ENCODE measurements at places on chromosomes 4 and X.

DNA sequence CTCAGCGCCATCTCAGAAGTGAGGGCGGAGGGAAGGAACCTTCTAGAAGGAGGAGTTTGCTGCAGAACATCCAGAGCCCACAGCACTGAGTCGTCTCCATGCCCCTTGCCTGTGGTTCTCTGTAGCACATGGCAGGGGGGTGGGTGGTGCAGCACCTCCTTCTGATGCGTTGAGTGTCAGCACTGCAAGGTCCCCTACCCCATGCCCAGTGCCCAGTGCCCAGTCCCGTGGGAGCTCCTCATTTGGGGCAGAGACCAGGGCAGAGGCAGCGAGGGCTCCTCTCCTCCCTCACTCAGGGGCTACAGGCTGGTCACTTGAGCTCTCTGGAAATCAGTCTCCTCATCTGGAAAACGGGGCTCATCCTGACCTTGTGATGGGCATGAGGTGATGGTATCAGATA is 78.1 kb downstream of the HTRA3 start:
- DNase-seq: no peak

DNA sequence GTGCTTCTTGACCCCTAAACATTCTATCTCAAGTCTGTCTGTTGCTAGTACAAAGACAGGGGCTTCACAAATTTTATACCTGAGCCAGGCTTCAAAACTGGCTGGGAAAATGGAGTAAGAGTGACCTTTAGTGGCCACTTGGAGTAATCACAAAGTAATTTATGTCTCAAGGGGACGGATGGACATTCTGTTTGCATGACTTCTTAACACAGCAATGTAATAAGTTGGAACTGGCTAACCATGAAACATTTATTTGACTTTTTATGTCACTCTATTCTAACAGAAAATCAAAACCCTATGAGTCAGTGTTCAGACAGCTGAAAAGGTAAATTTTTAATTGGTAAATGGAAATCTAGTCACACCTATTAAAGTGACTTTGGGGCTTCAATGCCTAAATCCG is 600.6 kb downstream of the ANKRD50 start:
- peak; percentile 21 for DNase-seq

DNA sequence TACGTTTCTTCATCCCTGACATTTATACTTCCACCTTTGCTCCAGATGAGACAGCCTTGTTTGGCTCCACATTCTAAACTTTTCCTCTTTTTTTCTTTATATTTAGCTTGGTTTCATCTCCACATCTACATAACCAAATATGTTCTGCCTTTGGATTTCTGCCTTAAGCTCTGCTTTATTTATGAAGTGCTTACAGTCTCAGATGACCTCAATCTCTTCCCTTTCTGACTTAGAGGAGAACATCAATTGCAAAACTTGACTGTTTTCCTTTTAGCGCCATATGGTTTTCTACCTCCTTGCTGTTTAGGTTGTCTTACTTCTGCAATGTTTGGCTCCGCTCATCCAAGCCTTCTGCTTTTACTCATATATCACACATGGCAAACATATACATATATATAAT is 7.5 kb downstream of the ASB5 start:
- no peak for DNase-seq

DNA sequence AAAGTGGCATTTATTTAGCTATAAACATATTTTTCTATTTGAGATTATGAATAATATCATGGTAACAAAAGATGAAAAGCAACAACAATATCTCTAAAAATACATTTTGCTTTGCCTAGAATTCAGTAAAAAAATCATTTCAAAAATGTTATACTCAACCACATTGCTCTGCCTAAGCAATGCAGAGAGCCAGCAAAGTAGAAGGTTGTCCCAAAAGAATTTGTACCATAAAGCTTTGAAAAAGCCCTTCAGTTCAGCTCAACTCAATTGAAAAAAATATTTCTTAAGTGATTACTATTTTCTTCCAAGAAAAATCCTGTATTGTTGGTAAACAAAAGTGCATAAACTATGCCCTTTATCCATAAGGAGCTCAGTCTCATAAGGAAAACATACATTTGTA is 301.2 kb upstream of the ARSJ start:
- no peak for DNase-seq

- no peak for DNase-seq
These were observed 24.4 kb downstream of the TNIP3 start for GRCh38 chr4:121139533-121140222.

DNA sequence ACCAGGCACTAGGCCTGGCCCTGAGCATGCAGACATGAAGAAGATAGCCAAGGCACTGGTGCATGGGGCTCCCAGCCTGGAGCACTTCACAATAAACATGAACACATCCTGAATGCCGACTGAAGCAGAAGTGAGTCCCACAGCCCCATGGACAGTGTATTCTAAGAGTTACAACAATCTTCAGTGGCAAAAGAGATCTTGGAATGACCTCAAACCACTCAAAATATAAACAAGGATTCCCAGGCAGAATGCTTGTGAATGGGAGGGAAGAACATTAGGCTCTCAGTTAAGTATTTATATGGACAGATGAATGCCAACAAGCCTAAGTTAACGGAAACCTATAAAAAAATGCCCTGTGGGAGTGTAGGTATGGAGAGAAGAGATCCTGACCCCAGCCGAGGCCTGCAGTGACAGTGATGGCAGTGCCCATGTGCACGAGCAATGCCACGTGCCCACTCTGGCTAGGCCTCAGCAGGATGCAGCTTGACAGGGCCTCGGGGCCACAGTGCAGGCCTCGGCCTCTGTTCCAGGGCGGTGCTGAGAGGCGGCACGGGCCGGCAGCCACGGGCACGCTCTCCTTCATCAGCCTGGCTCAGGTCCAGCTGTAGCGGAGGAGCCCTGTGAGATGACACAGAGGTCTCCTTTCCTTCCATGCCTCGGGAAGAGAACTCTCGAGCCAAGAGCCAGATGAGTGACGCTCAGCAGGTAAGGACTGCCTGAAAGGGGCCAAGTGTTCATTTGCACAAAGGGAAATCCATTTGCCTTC is 49.2 kb downstream of the IRF2 start:
- no peak for DNase-seq

- no peak for DNase-seq
These were observed 375.6 kb downstream of the FBXW7 start for GRCh38 chr4:152160225-152160800.

DNA sequence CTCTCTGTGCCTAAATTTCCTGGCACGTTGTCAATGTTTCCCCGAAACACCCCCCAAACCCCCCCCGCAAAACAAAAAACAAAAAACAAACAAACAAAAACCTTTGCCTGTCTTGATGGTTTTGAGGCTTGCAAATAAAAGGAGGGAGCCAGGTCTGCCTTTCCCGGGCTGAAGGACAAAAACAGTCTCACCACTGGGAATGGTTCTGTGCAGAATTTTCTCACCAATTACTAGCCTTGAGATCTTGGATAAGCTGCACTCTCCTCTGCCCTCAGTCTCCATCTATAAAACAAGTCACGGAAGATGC is 15.5 kb downstream of the NKX3-2 start:
- DNase-seq: no peak

GRCh38 chr4:151822331-151822730 is 61.5 kb upstream of the GATB start:
- DNase-seq: no peak

DNA sequence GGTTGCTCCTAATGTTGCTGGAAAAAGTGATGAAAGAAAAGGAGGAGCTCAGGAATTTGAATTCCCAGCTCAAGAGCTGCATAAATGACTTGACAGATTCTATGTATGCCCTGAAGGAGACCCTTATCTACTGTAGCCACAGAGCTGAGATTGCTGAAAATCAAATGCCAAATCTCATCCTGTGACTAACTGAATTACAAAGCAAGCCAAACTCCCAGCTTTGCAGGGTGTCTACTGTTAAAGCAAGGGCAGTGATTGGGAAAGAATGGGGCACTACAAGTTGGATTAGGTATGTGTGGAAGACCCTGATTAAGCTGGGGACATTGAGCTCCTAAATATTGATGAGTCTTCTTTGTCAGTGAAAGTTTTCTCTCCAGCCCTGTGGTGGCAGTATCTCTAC is 20.8 kb upstream of the SMIM9 start:
- no peak for DNase-seq

- no peak for DNase-seq
These were observed 1.2 kb downstream of the EIF1AX start for GRCh38 chrX:20140420-20140819.

DNA sequence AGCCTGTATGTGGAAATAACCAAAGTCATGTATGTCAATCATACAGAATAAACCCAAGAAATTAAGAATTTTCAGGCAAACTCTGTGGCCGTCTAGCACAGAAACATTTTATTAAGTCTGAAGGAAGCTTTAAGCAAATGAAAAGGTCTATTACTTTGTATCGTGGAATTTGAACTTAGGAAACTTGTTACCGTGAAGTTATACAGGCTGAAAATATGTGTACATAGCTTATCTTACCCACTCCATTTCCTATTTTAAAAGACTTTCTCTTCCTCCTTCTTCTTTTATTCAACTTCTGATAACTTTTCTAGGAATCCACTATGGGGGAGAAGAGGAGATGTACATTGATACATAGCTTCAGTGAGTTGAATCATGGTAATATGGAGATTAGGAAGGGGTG is 108.3 kb downstream of the AGTR2 start:
- no peak for DNase-seq

DNA sequence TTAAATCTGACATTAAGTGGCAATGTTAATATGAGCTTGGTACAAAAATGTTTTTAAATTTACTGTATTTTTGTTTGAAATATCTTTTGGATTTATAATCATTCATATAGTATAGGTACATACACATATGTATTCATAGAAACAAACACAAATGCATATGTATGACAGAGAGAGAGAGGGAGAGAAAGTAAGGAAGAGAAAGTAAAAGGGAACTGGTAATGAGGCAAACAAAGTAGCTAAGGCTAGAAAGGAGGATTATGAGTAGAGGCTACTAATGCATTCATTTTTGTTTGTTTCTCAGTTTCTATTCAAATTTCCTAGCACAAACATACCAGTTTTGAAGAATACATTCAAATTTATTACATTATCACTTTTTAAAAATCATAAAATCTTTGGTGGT is 132.4 kb downstream of the GLRA3 start:
- no peak for DNase-seq

- DNase-seq: no peak
These were observed 181.9 kb downstream of the RAPGEF2 start for GRCh38 chr4:159284733-159285132.

- DNase-seq: no peak
These were observed 247.9 kb upstream of the POF1B start for GRCh38 chrX:85627363-85627762.

DNA sequence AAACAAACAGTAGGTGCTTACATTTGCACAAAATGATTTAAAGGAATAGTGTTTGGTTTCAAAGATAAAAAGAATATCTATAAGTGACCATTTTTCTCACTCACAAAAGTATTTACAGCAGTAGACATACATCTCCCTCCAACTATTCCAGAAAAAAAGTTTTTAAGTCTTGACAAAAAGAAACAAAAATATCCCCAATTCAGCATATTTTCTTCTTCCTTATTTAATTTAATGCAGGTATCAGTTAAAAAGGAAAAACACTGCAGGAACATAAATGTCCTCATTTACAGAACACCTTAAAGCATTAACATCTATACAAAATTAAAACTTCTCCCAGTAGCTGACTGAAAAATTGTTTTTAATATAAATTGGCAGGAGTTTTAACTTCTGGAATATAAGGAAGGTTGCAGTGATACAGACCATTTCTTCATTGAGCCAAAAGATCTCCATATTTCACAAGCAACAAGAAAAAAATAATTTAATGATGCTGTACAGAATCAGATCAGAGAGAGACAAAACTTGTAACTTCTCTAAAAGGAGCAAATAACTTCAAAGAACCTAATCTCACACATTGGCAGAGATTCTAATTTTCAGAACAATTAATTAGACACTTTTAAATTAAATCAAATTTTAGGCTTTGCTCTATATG is 4.3 kb downstream of the MAB21L2 start:
- DNase-seq: no peak

- DNase-seq: no peak
These were observed 959.0 kb downstream of the C4orf33 start for GRCh38 chr4:130054908-130055307.

DNA sequence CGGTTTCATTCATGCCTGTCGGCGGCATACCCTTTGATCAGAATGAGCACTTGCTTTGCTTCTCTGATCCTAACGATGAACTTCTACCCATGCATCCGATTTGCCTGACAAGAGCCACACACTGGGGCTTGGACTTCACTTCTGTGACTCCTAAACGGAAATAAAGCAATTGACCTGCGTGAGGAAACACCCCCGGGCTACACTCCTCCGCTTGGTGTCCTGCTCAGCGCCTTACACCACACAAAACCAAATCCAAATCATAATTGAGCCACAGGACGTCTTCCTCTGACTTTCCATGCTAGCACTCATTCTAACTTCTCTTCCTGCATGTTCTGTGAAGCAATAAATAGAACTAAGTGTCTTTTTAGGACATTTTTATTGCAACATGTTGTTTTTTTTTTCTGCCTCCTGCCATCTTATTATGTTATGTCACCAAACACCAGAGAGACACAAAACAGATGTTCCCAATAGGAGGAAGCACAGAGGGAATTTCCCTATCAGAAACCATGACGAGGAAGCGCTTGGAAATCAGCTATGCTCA is 110.8 kb upstream of the FAM9B start:
- no peak for DNase-seq

DNA sequence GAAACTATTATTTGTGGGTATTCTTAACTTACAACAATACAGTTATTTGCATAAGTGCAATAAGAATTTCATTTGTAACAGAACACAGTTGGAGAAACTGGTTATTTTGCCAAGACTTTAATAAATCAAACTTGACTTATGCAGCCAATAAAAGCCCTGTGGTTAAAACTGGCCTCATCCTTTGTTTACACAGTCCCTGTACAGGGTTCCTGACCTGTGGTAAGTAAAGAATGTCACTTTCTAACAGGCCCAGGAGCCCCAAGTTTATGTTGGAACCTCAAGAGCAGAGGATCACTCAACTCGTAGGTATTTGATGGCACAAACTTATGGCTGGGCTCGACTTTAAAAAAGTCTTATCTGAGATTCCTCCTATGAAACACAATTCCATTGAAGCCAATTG is 88.6 kb upstream of the PTCHD1 start:
- no peak for DNase-seq

DNA sequence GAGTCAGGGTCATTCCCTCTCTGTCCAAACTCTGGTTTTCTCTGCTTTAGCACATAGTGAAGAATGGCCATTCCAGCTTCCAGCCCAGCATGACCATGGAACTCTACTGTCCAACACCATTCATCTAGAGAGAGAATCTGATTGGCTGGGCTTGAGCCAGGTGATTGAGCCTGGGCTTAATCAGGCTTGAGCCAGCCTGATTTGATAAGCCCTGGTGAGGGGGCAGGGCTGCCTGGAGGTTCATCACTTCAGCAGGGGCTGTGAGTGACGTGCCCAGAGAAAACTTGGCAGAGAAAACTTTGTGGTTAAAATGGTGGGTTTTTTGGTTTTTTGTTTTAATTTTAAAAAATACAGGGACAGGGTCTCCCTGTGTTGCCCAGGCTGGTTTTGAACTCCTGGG is 62.5 kb downstream of the KIAA0232 start:
- no peak for DNase-seq

All from globus pallidus (tissue), 1 donor.